ENCODE measurements at places on chromosomes 16 and 17.

- no peak for DNase-seq
These were observed 121.7 kb upstream of the SDK2 start for GRCh38 chr17:73765824-73766563.

DNA sequence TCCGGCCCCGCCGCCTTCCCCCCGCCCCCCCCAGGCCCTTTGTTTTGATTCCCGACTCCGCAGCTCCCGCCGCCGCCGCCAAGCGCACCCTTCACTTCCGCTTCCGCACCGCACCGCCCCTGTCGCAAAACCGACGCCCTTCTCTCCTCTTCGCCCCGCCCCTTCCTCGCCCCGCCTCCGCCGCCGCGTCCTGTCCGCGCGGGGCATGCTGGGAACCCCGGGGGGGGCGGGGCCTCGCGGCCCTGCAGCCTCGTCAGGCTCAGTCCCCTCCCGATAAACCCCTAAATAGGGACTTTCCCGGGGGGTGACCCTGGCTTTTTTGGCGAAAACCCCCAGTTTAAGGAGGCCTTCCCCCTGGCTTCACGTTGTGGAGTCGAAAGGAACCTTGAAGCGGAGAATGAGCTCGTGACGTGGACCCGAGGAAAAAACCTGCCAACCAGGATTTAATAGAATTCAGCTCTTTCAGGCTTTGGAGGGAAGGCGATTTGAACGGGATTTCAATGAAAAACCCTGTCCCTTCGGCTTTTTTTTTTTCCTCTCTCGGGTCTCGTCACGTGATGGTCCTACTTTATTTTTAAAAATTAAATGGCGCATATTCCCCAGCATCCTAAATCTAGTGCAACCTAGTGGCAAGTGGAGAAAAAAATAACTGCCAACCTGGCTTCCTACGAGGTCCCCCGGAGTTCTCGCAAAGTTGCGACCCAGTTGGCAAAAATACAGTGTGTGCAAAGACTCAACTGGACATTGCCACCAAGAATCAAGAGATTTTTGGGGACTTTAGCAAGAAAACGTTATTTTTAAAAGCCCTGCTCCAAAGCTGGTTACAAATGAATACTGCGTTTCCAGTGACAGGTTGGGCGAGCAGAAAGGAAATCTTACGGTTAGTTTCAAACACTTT, at the start of gene MARF1:
TSS of gene MARF1 (minus strand) at position 107 of the 898 bp plus-strand sequence. CDS start 3,921 bp downstream, outside the sequence.
- DNase-seq, result peak; percentile 100

- peak; percentile 51 for DNase-seq
These were observed 53.2 kb downstream of the SMG6 start for GRCh38 chr17:2250140-2251095.

- DNase-seq, result peak; percentile 58
These were observed 18.0 kb downstream of the XPO6 start for GRCh38 chr16:28193530-28194423.

DNA sequence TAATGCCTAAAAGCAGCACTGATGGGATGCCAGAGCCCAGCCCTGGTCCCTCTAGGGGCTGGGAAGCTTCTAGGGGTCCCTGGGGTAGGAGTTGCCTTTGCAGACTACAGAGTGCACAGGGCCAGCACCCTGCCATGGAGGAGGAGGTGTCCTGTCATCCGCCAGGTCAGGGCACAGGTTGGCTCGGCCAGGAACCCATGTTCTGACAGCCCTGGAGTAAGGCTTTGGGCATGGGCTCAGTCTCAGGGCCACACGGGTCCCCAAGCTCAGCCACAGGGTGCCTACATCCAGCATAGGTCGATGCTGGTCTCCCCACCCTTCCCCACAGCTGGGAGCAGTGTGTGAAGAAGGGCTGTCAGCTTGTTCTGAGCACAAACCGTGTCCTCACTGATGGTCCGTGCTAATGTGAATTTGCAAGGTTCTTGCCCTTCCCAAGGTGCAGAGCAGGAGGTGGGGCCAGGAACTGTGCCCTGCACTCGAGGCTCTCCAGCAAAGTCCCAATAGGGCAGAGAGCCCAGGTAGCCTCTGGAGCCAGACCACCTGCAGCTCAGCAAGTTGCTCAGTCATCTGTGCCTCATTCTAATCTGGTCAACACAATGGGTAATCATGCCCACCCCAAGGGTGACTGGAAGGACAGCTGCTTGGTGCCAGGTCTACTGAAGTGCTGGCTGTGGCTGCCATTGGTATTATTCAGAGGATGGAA, 72.8 kb downstream of the AMFR start:
- DNase-seq, result no peak

DNA sequence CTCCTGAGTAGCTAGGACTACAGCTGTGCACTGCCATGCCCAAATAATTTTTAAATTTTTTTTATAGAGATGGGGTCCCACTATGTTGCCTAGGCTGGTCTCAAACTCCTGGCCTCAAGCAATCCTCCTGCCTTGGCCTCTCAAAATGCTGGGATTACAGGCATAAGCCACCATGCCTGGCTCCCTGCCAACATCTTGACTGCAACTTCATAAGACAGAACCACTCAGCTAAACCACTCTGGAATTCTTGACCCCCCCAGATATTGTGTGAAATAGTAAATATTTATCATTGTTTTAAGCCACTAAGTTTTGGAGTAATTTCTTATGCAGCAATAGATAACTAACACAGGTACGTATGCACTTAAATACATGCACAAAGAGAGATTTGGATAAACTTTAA, 26.0 kb downstream of the DYNLL2 start:
- no peak for DNase-seq

- no peak for DNase-seq
These were observed 36.6 kb upstream of the CARMIL2 start for GRCh38 chr16:67608364-67608763.

GRCh38 chr17:2500446-2500845, 11.2 kb downstream of the METTL16 start:
- DNase-seq, result no peak

DNA sequence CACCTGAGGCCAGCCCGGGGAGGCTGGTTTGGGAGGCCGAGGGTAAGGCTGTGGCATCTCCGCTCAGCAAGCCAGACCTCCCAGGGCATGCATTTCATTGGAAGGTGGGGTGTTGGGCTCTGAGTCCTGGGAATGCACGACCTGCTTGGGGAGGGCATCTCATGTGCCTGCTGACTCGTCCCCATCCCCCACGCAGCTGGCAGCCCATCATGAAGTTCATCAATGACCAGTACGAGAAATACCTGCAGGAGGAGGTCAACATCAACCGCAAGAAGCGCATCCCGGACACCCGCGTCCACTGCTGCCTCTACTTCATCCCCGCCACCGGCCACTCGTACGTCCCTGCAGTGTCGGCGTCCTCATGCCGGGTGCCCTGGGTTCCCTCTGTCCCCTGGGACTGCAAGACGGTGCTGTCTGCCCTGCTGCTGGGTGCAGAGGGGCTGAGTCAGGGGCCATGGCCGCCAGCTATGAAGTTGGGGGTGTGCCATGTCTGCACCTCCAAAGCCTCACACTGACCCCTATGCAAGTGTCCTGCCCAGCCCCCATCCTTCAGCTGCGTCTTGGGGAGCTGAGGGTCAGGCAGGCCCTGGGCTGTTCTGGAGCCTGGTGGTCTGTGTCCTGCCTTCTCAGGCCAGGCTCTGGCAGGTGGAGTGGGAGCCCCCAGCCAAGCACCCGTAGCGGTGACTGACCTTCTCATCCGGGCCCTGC, 347.9 kb downstream of the SEC14L1 start:
- no peak for DNase-seq

GRCh38 chr17:76142039-76142584, 1.1 kb upstream of the FOXJ1 start:
- no peak for DNase-seq

DNA sequence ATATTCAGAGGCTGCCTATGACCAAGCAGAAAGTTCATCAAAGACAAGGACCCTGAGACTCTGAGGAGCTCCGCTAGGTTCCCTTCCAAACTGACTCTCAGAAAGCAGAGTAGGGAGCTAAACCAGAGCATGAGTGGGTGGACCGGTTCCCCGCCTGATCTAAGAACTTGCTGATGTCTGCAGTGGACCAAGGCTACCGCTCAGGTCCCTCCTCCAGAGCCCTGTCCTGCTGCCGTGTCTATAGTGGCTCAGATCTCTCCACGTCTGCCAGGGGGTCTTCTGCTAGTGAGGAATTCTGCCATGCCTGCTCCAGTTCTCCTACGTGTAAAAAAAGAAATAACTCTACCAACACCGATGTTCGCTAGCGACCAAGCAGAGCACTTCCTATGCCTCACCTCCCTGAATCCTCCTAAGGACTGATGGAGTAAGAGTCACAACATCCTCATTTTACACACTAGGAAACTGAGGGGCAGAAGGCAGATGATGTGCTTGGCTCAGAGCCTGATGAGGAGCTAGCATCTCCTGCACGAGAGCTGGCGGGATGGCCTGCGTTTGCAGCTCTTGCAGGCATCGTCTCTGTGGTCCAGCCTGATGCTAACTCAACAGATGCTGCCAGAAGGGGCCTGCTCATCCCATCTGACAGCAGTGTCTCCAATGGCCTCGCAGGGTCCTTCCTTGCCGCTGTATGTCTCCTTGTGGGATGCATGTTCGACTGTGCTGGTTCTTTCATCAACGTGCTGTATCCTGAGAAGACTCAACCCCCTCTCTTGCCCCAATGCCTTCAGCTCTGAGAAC, 265.5 kb downstream of the C16orf95 start:
- no peak for DNase-seq

GRCh38 chr17:66438101-66438500, 135.7 kb downstream of the PRKCA start:
- DNase-seq, result no peak

- DNase-seq, result no peak
These were observed 6.3 kb downstream of the CCL11 start for GRCh38 chr17:34291721-34292348.

- DNase-seq, result no peak
These were observed 308.4 kb downstream of the ABCC12 start for GRCh38 chr16:47847220-47847970.

DNA sequence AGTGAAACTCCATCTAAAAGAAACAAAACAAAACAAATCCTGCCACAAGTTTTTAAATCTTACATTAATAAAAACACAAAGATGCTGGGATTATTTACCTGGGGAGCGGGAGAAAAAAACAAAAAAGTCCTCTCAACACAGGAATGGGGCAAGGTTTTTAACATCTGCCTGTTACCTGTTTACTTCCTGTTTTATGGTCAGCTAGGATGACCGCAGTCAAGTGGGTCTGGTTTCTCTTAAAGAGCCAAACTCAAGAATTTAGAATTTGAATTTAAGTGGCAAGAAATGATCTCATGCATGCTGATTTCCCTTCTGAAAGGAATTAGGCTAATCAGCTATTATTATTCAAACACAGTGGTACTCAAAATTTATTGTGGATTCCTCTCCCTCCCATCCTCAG, 39.7 kb upstream of the TBC1D3K start:
- no peak for DNase-seq

DNA sequence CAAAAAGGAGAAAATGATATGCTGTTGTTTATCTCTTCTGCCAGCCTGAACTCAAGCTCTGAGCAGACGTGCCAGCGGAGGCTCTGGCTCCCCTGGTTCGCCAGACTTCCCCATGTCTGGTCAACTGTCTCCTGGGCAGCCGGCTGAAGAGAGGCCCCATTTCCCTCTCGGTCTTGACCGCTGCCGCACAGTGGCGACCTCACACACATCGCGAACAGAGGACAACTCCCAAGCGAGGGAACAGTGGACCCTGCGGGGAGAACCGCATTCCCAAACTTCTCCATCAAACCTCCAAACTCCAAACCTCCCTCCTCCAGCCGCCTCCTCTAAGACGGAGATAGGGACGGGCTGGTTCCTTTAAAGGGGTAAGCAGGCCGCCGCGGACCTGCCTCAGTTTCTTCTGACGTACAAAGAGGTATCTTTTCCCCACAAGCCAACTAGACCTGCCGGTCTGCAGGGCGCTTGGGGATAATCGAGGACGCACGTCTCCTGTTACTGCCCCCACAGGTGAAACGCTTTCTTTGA, 24.9 kb upstream of the RFFL start:
- peak; percentile 41 for DNase-seq

- no peak for DNase-seq
These were observed 53.5 kb downstream of the MAF start for GRCh38 chr16:79547085-79547484.
